ENCODE measurements at places on chromosomes 1 and 21. TPM values are rescaled to one million over a fixed set of nuclear protein-coding genes. Genes with fewer than 3 reads are reported as not detected.

Gene MYOG
- not detected for total RNA-seq

Gene RNF2
- 48.8 TPM for total RNA-seq

Gene LCK
- not detected for total RNA-seq

Gene SIKE1
- total RNA-seq: 49.1 TPM

Gene SLC9C2
- not detected for total RNA-seq

Gene KCNJ9
- not detected for total RNA-seq

Gene TTC22
- total RNA-seq: not detected

Gene RGS13
- total RNA-seq: not detected

Gene FAM72D
- 0.72 TPM for total RNA-seq

Data from IMR-90 (cell line).